ENCODE measurements at places on chromosomes 3 and 15.

DNA sequence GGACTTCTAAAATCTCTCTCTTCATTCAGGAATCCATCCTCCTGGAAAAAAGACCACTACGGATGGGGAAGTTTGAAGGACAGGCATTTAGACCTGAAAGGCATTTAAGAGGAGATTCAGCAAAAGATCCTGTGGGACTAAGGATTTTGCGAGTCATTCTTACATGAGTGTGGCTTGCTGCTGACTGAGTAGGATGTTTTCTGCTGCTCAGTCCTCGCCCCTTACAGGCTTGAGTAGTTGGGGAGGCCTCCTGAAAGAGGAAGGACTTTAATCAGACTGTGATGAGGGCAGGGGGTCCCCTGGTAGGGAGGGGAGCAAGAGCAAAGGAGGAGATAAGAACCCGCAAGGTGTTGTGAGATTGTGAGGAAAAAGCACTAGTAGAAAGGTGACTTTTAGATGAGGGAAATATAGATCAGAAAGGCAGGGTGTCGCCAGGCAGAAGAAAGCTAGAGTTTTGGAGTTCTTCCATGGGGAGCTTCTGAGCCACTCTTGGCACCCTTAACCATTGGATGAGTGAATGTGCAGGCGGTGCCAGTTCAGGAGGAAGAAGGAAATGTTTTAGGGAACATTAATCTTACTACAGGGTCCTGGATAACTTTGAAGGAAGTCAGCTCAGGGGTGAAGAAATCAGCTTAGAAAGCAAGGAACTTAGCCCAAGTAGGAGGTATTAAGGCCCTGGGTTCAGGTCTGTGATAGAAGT lies 171.1 kb downstream of the RORA start:
- no peak for DNase-seq

GRCh38 chr15:36791844-36792571 lies 212.6 kb downstream of the CDIN1 start:
- DNase-seq: no peak

GRCh38 chr15:60065951-60066350 lies 61.8 kb downstream of the FOXB1 start:
- DNase-seq: no peak

GRCh38 chr15:64754663-64755426 lies 20.5 kb downstream of the RBPMS2 start:
- peak; percentile 27 for DNase-seq

- DNase-seq: no peak
These were observed 26.0 kb upstream of the SPPL2A start for GRCh38 chr15:50791486-50791885.

GRCh38 chr15:96177279-96177678 lies 153.2 kb upstream of the NR2F2 start:
- no peak for DNase-seq

GRCh38 chr3:163071713-163072112 lies 1575.1 kb downstream of the OTOL1 start:
- no peak for DNase-seq

DNA sequence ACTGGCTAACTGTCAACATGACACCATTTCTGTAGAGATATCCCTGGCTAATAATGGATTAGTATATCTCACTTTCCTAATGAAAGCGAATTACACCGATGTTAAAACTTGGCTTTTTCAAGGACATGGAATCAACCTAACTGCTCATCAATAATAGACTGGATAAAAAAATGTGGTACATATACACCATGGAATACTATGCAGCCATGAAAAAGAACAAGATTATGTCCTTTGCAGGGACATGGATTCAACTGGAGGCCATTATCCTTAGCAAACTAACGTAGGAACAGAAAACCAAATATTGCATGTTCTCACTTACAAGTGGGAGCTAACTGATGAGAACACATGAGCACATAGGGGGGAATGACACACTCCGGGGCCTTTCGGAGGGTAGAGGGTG lies 62.6 kb downstream of the ZIC1 start:
- no peak for DNase-seq

- no peak for DNase-seq
These were observed 148.1 kb downstream of the LMLN start for GRCh38 chr3:198107840-198108734.

- no peak for DNase-seq
These were observed 37.9 kb downstream of the MYO5C start for GRCh38 chr15:52257734-52258062.

- no peak for DNase-seq
These were observed 19.7 kb upstream of the IQSEC1 start for GRCh38 chr3:13092621-13093617.

GRCh38 chr3:124113485-124113884 lies 121.6 kb upstream of the ROPN1 start:
- DNase-seq: no peak

DNA sequence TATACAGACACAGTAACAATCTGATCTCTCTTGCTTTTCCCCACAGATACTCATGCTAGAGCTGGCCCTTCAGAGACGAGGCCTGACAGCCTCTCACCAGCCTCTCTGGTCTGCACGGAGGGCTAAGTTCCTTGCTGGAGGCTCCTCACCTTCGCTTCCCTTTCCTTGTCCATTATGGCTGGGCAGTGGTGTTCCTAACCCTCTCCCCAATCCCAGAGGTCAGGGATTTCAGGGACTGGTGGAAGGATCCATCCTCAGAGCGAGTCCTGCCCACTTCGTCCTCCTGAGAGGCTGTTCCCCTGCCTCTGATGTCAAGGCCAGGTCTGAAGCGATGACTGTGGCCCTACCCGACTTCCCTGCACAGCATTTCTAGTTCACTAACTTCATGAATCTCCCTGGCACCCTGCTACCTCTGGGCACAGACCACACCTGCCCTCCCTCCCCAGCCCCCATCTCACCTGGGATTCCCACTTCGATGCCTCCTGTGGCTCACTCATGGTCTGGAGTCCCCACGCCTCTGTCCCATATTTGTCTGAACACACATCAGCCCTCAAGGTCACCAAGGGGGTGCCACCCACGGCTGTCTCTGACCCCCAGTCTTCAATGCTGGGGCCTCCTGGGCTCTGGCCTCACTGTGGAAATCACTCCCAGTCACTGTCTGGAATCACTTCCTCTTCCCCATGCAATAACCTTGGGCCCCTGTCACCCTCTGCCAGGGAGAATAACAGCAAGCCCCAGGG lies 124.9 kb upstream of the PRR20G start:
- no peak for DNase-seq

- no peak for DNase-seq
These were observed 43.5 kb upstream of the ABI3BP start for GRCh38 chr3:101036676-101037075.

DNA sequence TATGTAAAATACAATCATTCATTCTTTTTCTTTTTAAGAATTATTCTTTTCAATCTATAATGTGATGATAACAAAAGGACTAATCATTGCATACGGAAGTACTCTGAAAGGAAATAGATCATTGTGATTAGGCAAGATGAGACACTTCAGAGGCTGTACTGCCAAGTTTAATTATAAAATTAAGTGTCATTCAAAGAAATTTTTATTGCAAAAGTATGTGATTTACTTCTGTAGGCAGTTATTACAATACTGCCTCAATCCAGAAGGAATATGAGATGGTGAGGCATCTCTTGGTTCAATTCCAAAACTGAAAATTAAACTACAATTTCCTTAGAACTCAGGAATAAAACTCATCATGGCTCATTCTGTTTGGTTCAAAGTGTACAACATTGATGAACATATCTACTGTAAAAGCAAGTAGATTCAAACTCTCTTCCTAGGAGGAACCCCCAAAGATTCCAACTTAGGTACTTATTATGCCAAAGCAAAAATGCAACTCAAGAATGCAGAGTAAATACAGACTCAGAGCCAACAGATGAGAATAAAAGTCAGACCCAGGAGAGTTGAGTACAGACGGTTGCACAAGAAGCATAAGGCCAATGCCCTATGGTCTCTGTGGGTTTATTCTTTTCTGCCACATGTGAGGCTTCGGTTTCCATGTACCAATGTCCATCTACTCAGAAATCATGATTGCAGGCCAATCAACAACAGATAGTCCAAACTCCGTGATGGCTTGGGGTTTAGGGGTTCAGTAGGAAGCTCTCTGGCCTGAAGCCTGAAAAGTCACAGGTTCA lies 118.5 kb upstream of the WNT5A start:
- DNase-seq: no peak

DNA sequence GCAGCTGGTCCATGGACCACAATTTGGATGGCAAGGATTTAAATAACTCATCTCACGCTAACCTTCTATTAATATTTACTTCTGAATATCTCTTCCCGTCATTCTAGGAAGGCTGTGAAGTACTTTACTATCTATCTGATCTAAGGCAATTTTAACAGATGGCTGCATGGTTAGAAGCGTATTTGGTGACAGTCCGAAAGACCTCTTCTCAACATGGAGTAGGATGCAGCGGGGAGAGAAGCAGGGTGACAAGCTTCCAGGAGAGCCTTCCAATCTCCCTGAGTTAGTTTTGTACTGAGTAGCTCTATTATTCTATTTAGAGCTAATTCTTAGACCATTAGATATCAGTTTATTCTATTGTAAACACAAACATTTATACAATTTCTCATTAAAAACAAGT lies 309.4 kb downstream of the PLCL2 start:
- DNase-seq: no peak

GRCh38 chr3:128559486-128560225 lies 66.7 kb upstream of the GATA2 start:
- DNase-seq: no peak

GRCh38 chr15:66252685-66253417 lies 699 bp downstream of the MEGF11 start:
- DNase-seq: peak; percentile 19

DNA sequence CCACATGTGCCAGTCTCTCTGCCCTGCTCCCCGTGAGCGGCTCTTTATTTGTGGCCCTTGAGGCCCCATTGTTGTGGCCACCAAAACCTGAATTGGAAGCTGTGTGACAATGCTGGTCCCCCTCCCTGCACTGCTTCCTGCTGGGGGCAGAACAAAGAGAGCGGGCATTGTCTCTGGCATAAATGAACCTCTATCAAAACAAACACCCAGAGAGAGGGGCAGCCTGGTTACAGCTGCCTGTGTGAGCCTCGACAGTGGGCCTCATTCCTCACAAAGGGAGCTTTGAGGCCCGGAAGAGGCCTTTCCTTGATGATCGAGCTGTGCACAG lies 152.9 kb downstream of the IGF1R start:
- no peak for DNase-seq

- DNase-seq: no peak
These were observed 180.5 kb upstream of the RASGRP1 start for GRCh38 chr15:38745126-38745525.

GRCh38 chr3:160369784-160370183 lies 29.2 kb downstream of the IFT80 start:
- no peak for DNase-seq

DNA sequence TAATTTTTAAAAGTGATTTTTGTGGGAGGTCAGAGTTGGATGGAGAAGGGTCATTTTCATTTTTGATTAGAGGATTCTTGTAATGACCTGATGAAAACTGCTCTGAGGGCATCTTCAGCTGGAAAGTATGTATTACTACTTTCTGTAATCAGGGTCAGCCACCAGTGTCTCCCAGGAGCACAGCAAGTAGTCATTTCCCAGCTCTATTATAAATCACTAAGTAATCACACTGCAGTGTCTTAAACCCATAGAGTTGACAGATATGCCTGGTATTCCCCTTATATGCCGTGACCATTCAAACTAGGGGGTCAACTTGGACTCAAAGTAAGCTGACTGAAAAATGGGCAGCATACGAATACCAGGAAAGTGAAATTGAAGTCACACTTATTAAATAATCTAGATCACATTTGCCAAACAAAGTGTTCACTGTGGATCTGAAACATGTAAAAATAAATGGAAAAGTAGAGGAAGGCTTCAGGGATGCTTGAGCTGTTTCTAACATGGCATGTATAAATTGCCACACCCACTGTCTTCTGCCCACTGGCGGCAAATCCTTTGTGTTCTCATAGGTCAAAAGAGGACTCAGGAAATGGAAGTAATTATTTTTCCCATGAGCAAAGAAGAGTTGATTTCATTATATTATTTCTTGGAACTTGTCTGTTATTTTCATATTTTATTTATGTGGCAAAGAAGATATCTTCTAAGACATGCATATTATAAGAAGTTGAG lies 105.7 kb downstream of the MBNL1 start:
- DNase-seq: no peak

GRCh38 chr3:25074149-25074548 lies 353.9 kb upstream of the RARB start:
- DNase-seq: no peak

GRCh38 chr3:17753632-17753992 lies 11.2 kb upstream of the TBC1D5 start:
- no peak for DNase-seq

DNA sequence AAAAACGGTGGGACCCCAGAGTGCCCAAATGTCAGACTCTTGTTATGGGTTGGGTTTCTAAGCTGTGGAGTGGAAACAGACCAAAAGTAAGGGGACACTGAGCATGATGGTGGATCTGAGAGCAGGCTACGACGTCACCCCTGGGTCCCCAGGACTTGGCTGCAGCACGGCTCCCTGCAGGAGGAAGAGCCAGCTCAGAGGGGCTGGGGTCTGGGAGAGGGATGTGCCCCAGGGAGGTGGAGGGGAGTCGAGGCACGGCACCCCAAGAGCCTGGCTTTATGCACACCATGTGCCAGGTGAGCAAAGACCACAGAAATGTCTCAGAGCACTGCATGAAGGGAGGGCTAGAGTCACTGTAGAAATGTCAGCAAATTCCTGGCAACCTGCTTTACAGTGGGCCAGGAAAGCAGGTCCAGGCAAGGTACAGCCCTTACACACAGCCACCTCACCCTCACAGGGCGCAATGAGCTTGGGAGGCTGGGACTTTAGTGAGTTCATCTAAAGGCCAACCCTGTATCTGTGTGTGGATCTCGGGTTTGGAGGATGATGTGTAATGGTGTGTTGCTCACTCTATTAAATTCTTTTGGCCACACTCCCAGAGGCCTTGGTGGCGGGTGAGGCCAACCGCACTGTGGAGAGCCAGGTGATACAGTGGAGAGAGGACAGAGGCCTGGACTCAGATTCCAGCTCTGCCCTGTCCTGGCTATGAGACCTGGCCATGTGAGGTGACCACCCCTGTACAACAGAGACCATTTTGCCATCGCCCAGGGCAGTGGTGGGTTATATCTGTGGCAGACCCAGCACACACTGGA lies 14.1 kb downstream of the CTSH start:
- DNase-seq: no peak

- DNase-seq: no peak
These were observed 1.9 kb downstream of the AQP9 start for GRCh38 chr15:58139989-58140522.
